ENCODE measurements at places on chromosomes 4 and X.

- no peak for DNase-seq
These were observed 84.3 kb downstream of the RRAGB start for GRCh38 chrX:55801811-55802210.

DNA sequence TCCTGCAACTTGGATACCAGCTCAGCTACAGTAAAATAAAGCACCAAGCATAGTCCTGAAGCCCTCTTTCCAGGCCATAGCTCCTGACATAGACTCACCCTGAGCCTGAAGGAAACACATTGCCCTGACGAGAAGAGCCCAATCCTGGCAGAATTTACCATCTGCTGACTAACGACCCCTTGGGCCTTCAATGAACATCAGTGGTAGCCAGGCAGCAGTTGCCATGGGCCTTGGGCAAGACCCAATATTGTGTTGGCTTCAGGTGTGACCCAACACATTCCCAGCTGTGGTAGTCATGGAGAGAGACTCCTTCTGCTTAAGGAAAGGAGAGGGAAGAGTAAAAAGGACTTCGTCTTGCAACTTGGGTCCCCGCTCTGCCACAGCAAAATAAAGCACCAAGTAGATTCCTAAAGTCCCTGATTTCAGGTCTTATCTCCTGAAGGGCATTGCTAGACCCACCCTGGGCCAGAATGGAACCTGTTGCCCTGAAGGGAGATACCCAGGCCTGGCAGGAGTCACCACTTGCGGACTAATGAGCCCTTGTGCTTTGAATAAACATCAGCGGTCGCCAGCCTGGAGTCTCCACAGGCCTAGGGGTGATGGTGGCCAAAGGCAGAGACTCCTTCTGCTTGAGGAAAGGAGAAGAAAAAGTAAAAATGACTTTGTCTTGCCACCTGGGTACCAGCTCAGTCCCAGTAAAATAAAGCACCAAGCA is 902.6 kb downstream of the C4orf33 start:
- DNase-seq: no peak

DNA sequence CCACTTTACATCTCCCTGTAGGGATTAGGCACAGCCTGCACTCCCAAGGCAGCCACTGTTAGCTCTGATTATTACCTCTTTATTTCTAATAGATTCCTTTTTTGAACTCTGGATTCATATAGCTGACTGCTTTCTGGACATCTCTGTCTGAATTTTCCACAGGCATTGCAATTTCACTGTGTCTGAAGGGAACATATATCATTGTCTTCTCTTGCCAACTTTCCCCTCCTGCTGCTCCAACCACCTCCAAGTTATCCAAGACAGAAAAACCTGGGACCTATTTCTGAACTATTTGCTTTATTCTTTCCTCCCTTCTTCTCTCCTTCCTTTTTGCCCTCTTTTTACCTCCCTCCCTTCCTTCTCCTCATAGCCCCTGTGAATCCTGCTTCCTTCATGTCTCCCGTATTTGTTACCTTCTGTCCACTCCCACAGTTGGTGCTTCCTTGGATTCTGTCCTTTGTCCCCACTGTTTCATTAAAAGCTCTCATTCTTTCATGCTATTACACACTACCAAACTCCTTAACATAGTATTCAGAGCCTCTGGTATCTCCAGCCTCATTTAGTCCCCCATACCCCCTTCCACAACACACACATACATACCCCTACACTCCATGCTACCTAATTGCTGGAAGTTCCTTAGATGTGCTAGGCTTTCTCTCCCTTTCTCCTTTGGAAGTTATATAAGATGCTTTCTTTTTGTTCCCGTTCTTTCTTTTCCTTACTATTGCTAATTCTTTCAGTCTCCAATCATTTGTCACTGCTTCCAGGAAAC is 34.7 kb downstream of the FGF2 start:
- DNase-seq: no peak

DNA sequence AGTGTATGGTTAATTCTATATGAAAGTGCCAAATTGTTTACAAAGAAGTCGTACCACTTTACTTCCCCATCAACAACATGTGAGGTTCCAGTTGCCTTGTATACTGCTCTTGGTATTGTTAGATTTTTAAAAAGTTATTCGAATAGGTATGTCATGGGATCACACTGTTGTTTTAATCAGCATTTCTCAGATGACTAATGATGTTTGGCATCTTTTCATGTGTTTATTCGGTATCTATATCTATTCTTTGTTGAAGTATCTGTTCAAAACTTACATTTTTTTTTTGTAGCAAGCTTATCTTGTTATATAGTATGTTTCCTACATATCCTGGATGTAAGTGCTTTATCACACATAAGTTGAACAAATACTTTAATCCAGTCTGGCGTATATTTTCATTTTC is 99.4 kb upstream of the MAB21L2 start:
- DNase-seq: no peak

DNA sequence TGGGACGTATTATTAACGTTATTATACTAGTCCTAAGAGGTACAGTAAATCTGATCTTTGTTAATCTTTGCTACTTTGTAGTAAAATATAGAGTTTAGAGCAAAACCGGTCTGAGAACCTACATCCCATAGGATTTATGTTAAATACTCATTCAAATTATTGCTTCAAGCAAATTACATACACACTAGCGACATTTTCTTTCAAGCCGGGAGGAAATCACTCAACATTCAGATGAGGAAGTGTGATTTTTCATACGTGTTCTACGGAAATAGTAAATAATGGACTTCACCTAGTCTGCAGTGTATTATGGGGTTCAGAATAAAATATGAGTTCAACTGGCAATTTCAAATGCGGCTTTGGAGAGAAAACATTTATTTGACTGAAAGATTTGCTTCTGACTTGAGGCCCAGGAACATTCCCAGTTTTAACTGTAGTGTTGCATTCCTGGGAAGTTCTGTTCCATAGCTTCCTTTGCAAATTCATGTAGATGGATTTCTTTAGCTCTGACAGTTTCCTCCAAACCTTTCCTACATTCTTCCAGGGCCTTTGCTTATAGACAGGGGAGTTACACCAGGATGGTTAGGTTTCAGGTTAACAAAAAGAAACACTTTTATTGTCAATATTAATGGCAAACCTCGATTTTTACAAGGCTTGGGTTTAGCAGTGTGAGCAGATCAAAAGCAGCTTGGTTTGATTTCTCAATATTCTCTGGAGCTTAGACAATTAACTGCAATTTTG is 5.3 kb upstream of the HAND2 start:
- DNase-seq: no peak
